ENCODE measurements at places on chromosomes 6 and 20.

DNA sequence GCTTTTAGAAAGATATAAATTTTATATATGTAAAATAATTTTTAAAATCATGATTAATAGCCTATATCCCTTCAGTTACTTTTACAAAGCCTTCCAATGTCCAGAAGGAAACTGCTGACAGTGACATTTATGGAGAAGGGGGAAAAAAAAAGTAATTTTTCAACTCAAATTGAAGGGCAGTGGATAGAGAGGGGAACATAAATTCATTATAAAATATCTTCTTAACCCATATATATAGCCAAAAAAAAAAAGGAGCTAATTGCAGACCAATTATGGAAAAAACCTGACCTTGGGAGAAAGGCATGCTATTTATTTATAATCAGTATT, 392.9 kb downstream of the PLCB1 start:
- no peak for DNase-seq

DNA sequence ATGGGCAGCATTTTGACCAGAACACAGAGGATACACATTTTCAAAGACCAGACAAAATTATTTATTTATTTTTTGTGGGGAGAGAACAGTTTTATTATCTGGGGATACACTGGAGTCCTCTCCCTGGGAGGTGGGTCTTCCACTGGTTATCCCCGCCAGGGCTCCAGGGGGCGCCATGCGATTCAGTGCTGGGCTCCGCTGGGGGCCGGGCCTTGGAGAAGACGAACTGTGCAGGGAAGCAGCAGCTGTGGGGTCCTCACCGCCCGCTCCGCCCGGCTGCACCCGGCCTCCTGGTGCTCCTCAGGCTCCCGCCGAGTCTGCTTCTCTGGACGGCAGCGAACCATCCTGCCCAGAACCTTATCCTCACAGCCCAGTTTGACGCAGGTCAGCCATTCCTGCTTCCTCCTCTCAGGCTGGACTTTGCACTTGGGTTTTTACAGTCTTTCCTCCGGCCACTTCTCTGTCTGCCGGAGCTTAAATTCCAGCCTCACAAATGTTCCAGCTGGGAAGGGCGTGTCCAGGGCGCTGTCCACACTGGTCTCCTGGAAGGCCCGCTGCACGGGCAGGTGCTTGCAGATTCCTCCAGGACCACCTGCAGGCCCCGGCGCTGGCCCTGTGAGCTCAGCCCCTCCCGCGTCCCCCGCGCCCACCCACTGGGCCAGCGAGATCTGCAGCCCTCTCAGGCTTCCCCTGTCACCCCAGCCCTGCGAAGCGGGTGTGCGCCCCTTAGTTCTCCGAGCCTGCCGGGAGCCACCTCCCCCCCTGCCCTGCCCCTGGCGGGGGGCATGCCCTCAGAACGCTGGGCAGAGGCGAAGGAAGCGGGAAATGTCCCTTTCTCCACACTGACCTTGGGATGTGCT, 1830.0 kb upstream of the DEFB115 start:
- DNase-seq = no peak

- no peak for DNase-seq
These were observed 98.2 kb downstream of the PSMG4 start for GRCh38 chr6:3356824-3357420.

GRCh38 chr20:47440857-47441773, 60.6 kb upstream of the NCOA3 start:
- no peak for DNase-seq

- no peak for DNase-seq
These were observed 93.0 kb downstream of the BCAS1 start for GRCh38 chr20:53977391-53977790.

DNA sequence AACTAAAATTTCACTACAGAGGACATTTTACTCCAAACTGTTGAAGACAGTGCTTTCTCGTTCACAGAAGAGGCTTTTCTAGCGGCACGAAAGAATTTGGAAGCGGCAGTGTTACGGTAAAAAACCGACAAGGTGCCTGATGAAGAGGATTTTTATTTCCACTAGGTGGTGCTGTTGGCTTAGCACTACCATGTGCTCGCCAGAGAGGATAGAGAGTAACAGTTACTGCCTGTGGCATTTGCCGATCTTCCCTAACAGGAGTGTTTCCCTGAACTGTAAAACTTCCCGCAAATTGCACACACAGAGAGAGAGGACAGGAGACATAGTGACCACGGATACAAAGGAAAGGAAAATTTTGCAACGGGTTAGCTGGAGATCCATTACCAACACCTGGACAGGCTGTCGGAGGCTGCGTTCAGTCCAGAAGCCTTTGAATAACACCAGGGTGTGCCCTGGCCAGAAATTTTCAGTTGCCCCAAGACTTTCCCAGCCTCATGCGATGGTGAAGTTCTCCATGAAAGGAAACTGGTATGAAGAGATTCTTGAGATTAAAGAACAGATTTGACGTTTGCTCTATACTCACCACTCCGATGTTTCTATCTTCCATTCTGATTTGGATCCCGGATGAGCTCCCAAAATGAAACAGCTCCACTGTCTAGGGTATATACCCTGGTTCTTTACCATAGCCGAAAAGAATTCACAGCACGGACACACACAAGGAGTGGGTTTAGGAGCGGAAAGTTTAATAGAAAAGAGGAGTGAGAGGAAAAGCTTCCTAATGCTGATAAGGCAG, 48.1 kb downstream of the HLA-DPB1 start:
- no peak for DNase-seq

GRCh38 chr6:129455126-129455769, 254.7 kb downstream of the ARHGAP18 start:
- DNase-seq = no peak

DNA sequence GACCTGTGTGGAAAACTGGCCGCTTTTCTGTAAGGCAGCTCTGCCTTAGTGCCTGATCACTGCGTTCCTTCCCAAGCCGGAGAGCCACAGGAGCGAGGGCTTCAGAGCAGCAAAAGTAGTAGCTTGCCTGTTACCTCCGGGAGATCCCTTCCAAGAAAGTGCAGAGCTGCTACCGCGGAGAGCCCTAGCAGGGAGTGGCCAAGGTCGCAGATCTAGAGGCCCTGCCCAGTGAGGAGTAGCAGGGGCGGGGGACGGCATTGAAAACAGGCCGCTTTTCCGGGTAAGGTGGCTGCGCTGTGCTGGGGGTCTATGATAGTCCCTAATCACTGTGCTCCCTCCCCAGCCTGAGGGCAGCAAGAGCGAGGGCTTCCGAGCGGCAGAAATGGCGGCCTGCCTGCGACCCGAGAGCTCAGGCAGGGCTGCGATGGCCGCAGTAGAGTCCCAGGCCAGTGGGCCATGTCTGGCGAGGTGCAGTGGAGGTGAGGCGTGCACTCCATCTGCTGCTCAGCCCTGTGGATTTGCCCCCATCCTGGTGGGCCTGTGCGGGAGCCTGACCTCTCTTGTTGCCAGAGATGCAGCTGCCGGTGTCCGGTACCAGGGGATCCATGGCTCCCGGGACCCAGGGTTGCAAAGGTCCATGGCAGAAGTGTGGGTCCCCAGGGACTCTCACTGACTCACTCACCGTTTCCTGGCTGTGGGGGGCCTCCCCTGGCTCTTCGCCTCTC, 67.3 kb downstream of the KLHL32 start:
- DNase-seq = no peak

DNA sequence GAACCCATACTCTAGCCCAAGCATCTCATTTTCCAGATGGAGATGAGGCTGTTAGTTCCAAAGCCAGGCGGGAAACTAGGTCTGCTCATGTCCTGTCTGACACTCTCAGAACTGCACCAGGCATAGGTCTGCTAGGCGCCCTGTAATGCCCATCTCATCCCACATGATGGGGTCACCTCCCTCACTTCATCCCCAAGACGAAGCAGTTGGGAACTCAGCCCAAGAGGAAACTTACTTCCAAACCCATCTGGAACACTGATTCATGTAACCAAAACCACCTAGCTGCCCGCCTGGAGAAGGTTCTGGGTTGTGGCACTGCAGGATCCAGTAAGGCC, 119.4 kb upstream of the PRND start:
- no peak for DNase-seq

- DNase-seq = no peak
These were observed 19.0 kb downstream of the HIVEP1 start for GRCh38 chr6:12030993-12031550.

- no peak for DNase-seq
These were observed 95.1 kb upstream of the FOXP4 start for GRCh38 chr6:41451039-41451438.

DNA sequence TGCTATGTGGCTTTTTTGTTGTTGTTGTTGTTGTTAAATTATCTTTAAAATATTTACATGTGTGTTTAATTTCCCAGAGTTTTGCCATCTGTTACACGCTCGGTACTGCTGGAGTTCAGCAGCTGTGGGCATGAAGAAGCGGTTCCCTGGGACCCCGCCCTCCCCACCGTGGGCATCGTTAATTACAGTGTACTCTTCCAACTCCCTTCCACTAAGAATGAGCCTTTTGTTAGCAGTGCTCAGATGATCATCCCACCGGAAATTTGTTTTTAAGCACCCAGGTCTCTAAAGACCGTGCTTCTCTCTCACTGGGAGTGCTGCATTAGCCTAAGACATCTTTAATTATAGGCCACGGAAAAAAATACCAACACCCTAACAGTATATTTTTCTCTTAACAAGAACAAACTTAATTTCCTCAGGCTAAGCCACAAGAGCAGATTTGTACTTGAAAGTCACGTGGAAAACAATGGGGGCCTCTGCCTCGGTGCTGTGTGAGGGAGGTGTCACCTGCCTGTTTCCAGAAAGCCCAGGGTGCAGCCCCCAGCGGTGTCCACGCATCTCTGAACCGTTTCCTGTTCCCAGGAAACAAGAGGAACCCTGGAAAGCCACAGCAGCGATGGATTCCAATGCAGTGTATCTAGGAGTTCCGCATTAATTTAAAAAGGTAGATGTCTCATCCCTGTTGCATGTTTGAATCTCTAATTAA, 113.3 kb upstream of the FRMD1 start:
- DNase-seq = no peak

- no peak for DNase-seq
These were observed 30.1 kb upstream of the ARFGEF2 start for GRCh38 chr20:48891235-48892048.

DNA sequence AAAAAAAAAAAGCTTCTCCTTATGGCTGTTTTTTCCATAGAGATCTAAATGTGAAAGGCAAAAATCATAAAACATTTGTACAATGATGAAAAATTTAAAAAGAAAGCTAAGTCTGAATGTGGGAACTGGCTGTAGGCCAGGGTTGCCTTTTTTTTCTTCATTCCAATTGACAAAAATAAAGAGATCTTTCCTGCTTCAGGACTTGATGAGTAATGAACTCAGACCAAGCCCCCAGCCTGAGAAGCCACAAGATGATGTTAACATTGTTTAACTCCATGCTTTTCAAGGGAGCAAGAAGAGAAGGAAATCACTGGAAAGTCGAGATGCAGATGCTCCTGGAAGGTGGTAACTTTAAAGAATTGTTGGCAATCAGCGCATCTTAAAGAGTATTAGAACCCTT, 41.4 kb downstream of the TRMT6 start:
- DNase-seq = no peak

GRCh38 chr6:18388271-18388670, 1.1 kb downstream of the RNF144B start:
- no peak for DNase-seq

- DNase-seq = no peak
These were observed 84.9 kb upstream of the EEF1E1 start for GRCh38 chr6:8187209-8187608.

DNA sequence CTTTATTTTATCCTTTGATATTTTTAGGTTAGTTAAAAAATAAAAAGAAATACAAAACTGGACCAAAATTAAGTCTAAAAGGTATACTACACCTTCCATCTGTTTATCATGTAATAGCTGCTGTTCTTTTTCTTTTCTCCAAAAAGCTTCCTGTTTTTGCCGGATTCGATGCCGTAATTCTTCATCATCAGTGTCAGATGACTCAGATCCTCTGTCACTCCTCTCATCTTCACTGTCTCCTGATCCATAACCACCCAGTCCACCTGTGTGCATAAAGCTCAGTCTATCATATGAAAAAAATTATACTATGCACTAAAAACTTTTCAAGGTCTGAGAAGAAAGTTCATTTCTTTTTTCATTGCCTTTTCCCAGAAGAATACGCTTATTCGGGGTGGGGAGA, 8.5 kb upstream of the COQ3 start:
- DNase-seq = no peak

- no peak for DNase-seq
These were observed 103.3 kb downstream of the IBTK start for GRCh38 chr6:82144007-82144851.

Measured in stimulated activated CD8-positive, alpha-beta memory T cell treated with anti-CD3 and anti-CD28 coated beads, Interleukin-12 subunit alpha, Interleukin-12 subunit beta, amount 100 ng/mL, for 1 hour (primary cell).